ENCODE measurements at places on chromosomes 3 and 15.

DNA sequence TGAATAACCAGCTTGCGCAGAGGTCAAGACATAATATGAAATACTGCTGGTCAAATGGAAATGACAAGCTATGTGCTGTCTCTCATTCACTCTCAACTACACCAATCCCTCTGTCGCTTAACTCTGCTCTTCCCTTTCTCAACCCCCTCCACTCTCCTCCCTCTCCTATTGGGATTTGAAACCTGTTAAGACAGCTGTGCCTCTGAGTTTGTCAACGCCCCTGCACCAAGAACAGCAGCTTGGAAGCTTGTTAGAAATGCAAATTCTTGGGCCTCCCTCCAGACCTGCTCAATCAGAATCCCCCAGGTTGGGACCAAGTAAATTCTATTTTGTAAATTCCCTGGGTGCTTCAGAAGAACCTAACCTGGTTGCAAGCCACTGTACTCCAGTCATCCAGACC is 149.7 kb upstream of the ATP2B2 start:
- no peak for DNase-seq

DNA sequence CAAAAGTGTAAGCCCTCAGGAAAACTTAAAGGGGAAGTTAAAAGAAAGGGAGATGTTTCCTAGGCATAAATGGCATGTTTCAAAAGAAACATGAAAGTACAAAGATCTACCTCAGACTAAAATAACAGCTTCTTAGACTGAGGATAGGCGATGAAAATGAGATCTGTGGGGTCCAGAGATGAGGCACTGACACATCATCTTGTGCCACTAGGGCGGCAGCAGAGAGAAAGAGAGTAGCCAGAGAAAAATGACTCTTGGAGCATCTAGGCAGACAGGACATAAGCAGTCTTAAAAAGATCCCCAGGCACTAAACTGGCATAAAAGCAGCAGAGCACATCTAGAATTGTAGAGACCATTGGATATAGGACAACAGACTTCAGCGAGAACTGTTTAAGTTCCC is 42.5 kb upstream of the RFX7 start:
- peak; percentile 18 for DNase-seq

DNA sequence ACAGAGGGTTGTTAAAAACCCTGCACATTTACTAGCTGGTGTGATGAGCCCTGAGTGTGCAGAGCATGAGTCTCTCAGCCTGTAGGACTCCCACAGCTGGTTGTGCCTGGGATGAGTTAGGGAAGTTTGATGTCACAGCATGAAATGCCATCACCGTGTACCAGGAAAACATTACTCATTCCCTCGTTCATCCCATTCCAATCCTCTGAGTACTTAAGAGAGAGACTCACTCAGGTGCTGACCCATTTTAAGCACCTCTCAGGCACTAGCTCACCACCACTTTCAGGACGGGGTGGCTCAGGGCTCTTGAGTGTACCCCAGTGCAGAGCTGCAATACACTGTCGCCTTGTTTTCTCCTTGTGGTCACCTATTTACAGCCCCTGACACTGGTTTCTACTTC is 18.7 kb downstream of the MGLL start:
- DNase-seq: no peak

DNA sequence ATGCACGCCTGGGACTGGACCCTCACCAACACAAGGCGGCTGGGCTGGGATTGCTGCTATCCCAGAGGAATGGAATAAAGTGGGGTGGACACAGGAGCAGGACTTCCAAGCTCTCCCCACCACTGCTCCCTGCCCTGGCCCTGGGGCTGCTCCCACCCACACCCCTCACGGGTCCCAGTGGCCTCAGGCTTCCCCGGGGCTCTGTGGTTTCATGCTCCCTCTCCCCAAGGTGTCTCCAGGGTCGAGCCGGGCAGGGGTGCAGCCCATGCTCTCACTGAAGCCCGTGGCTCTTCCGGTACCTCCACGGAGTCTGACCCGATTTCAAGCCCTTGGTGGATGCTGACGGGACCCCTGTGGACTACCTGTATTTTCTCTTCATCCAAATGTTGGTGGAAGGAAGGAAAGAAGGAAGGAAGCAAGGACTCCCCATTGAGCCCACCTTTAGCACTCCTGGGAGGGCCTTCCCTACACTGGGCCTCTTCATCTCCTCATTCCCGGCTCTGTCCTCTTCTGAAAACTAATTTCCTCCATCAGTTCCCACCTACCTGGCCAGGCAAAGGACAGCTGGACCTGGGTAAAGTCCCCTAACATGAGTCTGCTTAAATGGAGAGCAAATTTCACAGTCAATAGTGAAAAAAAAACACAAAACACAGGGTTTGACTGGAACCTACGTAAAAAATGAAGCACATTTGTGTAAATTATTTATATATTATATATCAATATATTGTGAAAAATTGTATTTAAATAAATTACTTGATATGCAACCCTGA is 44.0 kb upstream of the PCSK6 start:
- no peak for DNase-seq

DNA sequence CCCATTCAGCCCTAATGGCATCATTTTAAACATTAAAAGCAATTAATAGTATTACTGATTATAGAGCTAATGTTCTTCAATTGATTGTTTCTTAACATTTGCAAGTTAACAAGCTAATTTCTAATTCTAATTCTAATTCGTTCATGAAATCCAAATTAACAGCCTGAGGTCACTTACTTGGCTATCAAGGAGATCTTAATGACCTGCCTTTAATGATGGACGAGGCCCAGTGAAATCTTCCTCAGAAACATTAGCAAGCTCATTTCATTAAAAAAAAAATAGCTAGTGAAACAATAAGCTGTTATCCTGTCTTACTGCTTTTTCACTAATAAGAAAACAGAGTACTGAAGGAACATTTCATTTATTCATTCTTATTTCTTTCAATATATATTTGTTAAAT is 15.4 kb upstream of the RNF7 start:
- no peak for DNase-seq

GRCh38 chr3:136751316-136752171 is 634 bp downstream of the STAG1 start:
- DNase-seq: peak; percentile 64

GRCh38 chr15:60844010-60844409 is 365.1 kb upstream of the ICE2 start:
- no peak for DNase-seq

GRCh38 chr3:71433631-71434030 is 149.9 kb downstream of the FOXP1 start:
- no peak for DNase-seq

DNA sequence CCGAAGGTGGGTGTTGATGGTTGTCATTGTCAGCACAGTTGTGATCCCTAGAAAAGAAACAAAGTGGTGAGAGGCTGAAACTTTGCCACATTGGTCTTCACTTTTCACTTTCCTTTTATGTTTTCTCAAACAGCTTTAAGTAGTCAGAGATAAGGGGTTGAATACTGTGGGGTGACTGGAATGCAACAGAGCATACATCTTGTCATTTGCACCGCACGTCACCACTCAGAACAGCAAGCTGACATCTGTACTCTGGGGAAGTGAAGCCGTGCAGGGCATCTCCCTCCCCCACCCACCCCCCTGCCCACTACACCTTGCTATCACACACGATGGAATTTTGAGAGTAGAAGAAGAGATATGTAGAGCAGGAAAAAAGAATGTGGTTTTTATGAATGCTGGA is 211.7 kb downstream of the GABRB3 start:
- DNase-seq: no peak

GRCh38 chr3:78022232-78022631 is 982.3 kb downstream of the ROBO2 start:
- DNase-seq: no peak

DNA sequence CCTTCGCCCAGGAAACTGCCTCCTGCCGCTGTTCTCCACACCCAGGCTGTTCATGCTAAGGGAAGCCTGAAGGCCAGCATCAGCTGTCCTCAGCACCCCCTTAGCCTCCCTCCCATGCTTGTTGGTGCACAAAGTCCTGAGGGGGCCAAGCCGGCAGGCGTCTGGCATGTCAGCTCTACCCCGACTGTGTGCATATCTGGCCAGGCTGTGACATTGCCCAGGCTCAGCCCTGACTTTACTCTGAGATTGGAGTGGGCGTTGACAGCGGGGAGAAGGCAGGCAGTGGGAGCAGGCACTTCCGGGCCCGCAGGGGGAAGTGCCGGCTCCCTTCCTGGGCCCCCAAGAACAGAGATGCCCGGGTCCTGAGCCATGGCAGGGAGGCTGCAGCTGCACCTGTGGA is 492.2 kb downstream of the AGBL1 start:
- no peak for DNase-seq

DNA sequence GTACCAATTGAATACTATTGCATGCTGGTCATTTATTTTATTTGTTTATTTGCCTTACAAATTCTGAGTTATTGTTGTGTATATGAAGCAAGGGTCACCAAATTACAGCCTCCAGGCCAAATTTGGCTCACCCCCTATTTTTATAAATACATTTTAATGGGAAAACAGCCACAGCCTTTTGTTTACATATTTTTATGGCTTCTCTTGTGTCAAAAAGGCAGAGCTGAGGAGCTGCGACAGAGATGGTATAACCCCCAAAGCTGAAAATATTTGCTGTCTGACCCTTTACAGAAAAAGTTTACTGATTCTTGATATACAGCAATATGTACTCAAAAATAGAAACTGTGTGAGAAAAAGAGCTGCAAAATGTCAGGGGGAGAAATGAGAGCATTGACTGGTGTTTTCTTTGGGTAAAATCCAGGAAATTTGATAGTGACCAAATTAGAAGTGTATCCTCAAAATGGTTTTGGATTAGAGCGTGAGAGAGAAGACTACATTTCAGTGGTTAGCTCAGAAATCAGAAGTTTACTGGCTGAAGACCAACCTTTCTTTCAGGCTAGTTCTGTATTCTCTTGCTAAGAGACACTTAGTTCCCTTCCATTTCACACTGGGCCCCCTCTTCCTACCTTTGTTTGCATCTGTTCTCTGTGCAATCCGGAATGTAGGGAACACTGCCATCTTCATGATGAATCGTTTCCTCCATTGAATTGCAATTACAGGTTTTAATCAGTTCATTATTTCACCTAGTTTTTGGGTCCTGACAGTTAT is 757.8 kb downstream of the AGBL1 start:
- no peak for DNase-seq

GRCh38 chr15:84922530-84922929 is 38.1 kb downstream of the SLC28A1 start:
- DNase-seq: no peak

- DNase-seq: no peak
Observed at GRCh38 chr3:102026656-102027055, 177.3 kb downstream of the NFKBIZ start.

DNA sequence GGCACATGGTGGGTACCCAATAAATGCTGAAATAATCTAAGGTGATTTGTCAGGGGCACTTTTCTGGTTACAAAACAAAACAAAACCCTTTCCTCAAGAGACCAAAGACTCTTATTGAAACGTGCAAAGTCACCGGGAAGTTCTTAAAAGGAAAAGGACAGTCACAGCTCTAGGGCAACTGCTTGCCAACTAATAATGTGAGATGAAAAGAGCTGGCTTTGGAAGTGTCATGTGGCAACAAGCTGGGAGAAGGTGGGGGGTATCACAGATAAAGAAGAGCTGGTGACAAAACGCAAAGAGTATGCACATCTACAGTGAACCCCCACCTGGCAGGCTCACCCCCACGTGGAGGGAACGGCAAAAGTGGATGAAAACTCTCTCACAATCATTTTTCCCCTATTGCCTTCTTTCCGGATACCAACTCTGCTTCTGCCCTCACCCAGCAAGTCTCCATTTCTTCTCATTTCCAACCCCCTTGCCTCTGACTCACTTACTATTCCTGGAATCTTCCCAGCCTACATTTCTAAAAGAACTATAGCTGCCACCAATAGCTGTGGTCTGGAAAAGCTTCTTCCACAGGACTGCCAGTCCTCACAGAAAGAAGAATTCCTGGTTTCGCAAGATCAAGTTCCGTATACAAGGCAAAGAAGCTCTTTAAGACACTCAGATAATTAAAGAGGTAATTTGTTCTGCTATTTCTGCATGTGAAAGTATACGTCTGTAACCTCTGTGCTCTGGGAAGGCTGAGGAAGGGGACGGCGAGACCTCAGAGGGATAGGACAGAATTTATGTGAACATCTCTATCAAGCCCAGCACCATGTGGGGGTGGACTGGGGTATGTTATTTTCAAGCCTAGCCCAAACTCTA is 21.8 kb upstream of the ANPEP start:
- DNase-seq: no peak

DNA sequence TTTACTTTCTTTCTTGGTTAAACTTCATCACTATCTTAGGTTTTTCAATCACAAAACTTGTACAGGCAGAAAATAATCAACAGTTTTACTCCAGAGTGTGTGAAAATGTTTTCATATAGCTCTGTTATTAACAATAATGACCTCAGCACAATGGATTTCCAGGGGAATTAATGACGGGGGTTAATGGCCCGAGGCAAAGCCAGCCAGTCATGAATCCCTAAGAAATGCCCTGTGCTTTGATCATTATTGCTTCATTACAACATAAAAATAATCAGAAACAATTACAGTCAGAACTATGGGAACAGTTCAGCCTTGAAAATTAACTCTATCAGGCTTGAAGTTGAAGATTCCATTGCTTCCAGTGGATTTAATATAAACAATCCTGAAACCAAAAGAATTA is 875.4 kb downstream of the ROBO2 start:
- DNase-seq: no peak

GRCh38 chr3:33717616-33717865 is 513 bp downstream of the CLASP2 start:
- DNase-seq: peak; percentile 75

GRCh38 chr15:42650208-42651066 is 75.0 kb downstream of the STARD9 start:
- peak; percentile 85 for DNase-seq

GRCh38 chr15:52368402-52368801 is 72.8 kb upstream of the MYO5C start:
- no peak for DNase-seq

- DNase-seq: peak; percentile 78
Observed at GRCh38 chr3:14548321-14548729, 8.2 kb upstream of the GRIP2 start.

DNA sequence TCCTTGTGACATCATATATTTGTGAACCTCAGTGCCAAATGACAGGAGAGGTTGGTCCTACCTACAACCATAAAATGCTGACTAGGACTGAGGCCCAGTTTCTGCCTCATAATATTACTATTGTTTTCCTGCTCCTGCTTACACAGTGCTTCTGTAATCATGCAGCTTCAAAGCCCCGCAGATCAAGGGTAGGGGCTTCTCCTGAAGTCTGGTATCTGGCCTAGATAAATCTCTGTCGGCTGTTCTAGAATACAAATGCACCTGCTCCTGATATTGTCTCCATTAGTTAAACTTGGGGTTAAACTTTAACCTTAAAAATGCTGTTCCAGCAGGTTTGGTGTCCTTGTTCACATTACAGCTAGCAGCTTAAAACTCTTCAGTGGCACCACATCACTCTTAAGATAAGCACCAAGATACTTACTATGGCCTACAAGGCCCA is 552.4 kb downstream of the TUSC7 start:
- DNase-seq: no peak
